NCI-H2029 treated with DMSO at 0.1 percent for 48 hours (cell line): ENCODE measurements at places on chromosomes 3 and 15.
A peak's percentile ranks its signal among the peaks of the same experiment; 100 is the strongest.

DNA sequence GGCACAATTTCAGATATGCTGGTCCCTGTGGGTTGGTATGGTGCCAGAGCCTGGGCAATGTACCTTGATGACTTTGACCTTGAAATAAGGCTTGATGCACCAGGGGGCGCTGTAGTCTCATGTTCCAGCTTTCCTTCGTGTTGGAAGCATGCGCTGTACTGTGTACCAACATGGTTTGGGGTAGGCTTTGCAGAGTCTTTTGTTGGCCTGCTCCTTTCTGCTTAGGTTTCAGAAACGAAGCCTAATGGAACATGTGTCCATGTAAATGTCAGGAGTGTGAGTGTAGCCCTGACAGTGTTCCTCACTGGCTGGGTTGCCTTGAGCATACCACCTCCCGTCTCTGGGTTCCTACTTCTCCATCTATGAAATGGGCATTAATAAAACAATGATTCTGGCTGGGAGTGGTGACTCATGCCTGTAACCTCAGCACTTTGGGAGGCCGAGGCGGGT lies 3.6 kb upstream of the CCR4 start:
- peak; percentile 96 for DNase-seq

DNA sequence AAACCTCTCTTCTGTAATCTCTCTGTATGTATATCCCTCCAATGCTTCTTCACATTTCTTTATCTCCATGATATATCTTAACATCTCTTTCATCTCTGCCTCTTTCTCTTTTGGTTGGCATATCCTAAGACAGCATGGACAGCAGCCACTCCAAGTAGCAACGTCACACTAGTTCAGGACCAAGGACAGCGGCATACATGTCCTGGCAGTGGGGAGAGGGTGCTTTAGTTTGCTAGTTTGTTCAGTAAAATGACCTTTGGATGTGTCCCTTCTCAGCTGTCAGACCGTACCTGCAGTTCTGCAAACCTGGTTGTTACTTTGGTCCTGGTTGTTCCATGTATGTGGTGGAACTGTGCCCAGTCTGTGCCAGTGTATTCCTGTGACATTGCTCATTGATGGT lies 225.6 kb upstream of the ROPN1 start:
- DNase-seq: no peak

GRCh38 chr15:99707473-99708270 lies 25.6 kb downstream of the LYSMD4 start:
- no peak for DNase-seq

- DNase-seq: no peak
Measured at GRCh38 chr15:57893040-57893439, 172.5 kb downstream of the ALDH1A2 start.

GRCh38 chr3:31157893-31158620 lies 263.6 kb upstream of the GADL1 start:
- DNase-seq: no peak

- DNase-seq: no peak
Measured at GRCh38 chr3:71565976-71566375, 17.6 kb downstream of the FOXP1 start.
